ENCODE measurements at places on chromosomes 6 and 20. TPM values are rescaled to one million over a fixed set of nuclear protein-coding genes. Genes with fewer than 3 reads are reported as not detected.

Gene COL21A1
- total RNA-seq, result 35.2 TPM

Gene SLC35D3
- 0.16 TPM for total RNA-seq

Gene RIMS1
- 3.0 TPM for total RNA-seq

Gene SFTA2
- total RNA-seq, result not detected

Gene AKAP12
- total RNA-seq, result 176 TPM

Gene KIFC1
- total RNA-seq, result 1.8 TPM

Gene GPR6
- total RNA-seq, result not detected

Gene PDE7B
- 9.2 TPM for total RNA-seq

Gene CCN6
- not detected for total RNA-seq

Gene DAAM2
- total RNA-seq, result 23.2 TPM

Gene CTSA
- 54.8 TPM for total RNA-seq

Gene TNFRSF6B
- 1.8 TPM for total RNA-seq

Gene CAP2
- 57.6 TPM for total RNA-seq

Gene HLA-DMA
- 26.0 TPM for total RNA-seq

Gene TFAP2A
- total RNA-seq, result 0.27 TPM

DNA sequence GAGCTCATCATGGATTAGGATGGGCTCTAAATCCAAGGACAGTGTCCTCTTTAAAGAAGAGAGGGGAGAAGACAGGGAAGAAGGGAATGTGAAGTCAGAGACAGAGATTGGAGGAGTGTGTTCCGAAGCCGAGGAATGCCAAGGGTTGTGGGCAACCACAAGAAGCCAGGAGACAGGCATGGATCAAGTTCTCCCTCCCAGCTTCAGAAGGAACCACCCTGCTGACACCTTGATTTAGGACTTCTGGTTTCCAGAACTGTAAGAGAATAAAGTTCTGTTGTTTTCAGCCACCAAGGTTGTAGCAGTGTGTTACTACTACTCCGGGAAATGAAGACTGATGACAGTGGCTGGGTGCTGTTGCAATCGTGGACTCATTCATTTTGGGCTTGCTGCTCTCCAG, 120.1 kb downstream of the RPS12 start:
- H3K36me3 ChIP-seq, result no peaks in the 10 kb centered on the region
- H3K27ac ChIP-seq, result no peak overlapping the region
- H3K4me3 ChIP-seq, result no peak overlapping the region
- no peak for DNase-seq

- H3K4me1 ChIP-seq, result no peaks in the 10 kb centered on the region
- no peaks in the 10 kb centered on the region for H3K36me3 ChIP-seq
- no peaks in the 10 kb centered on the region for H3K27me3 ChIP-seq
- H3K27ac ChIP-seq, result no peak overlapping the region
- no peak for DNase-seq
Measured at GRCh38 chr6:66553441-66553840, 846.4 kb upstream of the EYS start.

DNA sequence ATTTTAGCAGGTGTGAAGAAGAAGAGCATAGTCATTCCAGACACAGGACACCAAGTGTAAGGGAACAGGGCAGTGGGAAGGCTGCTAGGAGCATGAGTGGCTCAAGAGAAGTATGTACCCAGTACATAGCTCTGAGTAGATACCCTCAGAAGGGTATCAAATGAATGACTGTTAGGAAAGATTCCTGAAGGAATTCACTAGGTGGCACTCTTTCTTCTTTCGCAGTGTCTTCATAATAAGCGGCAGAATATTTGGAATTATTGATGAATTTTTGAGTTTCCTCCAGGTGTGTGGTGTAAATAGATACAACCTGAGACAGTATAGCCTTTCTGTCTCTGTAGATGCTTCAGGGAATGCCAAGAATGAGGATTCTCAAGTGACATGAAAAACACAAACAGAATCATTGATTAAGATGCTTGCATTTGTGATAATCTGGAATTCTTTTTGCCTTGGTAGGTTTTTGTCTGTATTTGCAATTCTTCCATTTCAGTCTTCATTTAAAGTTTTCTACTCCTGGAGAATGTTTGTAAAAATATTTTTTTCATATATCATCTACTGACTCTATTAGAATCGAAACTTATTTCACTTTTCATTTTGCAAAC, 264.3 kb upstream of the RIMS1 start:
- no peaks in the 10 kb centered on the region for H3K27me3 ChIP-seq
- no peaks in the 10 kb centered on the region for H3K36me3 ChIP-seq
- no peak overlapping the region for H3K27ac ChIP-seq
- no peak for DNase-seq
- H3K4me1 ChIP-seq, result no peaks in the 10 kb centered on the region

GRCh38 chr20:58264271-58264670, 35.8 kb upstream of the ANKRD60 start:
- H3K27me3 ChIP-seq, result no peaks in the 10 kb centered on the region
- H3K27ac ChIP-seq, result no peak overlapping the region
- H3K4me3 ChIP-seq, result no peak overlapping the region
- H3K36me3 ChIP-seq, result peaks cover 10% of the 10 kb centered on the region
- DNase-seq, result no peak

DNA sequence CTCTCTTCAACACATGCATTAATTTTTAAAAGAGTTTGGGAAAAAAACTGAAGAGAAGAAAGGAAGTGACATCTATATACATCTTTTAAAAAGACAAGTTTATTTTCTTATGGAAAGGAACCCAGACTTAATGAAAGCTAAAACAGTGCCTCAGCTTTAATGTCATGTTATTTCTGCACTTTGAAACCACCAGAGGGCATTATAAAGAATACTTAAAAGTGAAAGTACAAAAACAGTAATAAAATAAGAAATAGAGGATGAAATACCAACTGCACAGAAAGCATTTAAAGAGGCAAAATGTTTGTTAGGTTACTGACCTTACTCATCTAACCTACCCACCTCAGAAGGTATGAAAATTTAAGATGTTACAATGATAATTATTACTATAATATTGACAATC, 98.8 kb downstream of the HUS1B start:
- H3K4me3 ChIP-seq, result no peak overlapping the region
- DNase-seq, result no peak
- H3K4me1 ChIP-seq, result no peaks in the 10 kb centered on the region
- H3K36me3 ChIP-seq, result peaks cover 20% of the 10 kb centered on the region
- H3K27me3 ChIP-seq, result no peaks in the 10 kb centered on the region

DNA sequence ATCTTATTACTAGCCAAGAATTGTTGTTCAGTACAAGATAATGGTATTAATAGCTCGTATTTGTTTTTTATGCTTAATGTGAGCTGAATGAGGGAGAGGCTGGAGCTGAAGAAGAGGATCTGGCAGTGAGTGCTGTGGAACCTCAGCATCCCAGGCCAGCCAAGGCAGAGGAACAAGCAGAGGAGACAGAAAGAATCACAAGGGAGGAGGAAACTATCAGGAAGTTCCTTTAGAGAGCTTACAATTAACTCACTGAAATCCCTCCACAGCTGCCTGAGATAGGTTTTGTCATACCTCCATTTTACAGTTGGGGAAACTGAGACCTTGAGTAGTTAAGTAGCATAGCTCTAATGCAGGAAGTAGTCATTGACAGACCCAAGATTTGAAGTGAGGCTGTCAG, 39.9 kb upstream of the TULP4 start:
- peaks cover 8% of the 10 kb centered on the region for H3K4me1 ChIP-seq
- no peak overlapping the region for H3K27ac ChIP-seq
- DNase-seq, result no peak
- no peak overlapping the region for H3K4me3 ChIP-seq
- H3K36me3 ChIP-seq, result no peaks in the 10 kb centered on the region

- H3K36me3 ChIP-seq, result no peaks in the 10 kb centered on the region
- no peak overlapping the region for H3K4me3 ChIP-seq
- no peaks in the 10 kb centered on the region for H3K4me1 ChIP-seq
- H3K27ac ChIP-seq, result no peak overlapping the region
- no peak for DNase-seq
- no peaks in the 10 kb centered on the region for H3K27me3 ChIP-seq
Measured at GRCh38 chr20:23212464-23212995, 126.4 kb upstream of the CD93 start.

- no peak for DNase-seq
- H3K4me3 ChIP-seq, result no peak overlapping the region
- no peaks in the 10 kb centered on the region for H3K27me3 ChIP-seq
- no peak overlapping the region for H3K27ac ChIP-seq
Measured at GRCh38 chr6:13715444-13715883, 3.8 kb upstream of the RANBP9 start.

DNA sequence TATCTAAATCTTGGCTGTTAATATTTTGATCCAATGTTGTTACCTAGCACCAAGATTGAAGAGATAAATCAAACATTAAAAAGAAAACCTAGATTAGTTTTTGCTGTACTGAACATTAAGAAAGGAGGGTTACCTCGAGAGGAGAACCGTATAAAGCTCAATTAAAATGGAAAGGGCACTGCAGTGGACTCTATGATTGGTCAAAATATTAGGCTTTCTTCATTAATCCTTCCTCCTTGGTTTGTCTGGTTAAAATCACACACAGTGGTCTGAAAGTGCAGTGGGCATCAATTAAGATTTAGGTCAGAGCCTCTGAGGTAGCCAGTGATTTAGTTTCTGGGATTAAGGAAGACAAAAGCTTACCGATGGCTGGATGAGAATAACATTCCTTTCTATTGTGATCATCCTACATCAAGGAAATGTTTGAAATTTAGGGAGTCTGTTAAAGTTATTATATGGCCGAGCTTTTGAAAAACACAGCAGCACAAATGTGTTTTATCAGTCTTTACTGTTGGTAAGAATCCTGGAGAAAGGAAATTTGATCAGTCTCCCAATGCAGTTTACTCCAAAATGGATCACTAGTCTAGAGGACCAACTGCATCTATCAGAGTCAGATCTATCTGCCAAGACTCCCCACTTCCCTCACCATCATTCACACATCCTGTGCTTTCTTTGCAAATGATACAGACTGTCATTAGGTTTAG, 134.6 kb upstream of the NEDD9 start:
- no peak overlapping the region for H3K4me3 ChIP-seq
- H3K27me3 ChIP-seq, result no peaks in the 10 kb centered on the region
- no peaks in the 10 kb centered on the region for H3K36me3 ChIP-seq
- H3K27ac ChIP-seq, result peak overlapping the region; percentile 42

DNA sequence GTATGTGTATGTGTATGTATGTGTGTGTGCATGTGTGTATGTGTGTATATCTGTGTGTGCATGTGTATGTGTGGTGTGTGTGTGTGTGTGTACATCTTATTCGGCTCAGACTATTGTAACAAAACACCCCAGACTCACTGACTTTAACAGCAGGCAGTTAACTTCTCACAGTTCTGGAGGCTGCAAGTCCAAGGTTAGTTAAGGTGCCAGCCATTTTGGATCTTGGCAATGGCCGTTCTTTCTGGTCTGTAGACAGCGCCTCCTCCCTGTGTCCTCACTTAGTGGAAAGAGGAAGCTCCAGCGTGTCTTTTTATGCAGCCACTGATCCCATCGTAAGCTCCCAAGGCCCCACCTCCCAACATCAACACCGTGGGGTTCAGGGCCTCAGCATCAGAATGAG, 128.3 kb upstream of the THBS2 start:
- H3K4me1 ChIP-seq, result no peaks in the 10 kb centered on the region
- DNase-seq, result no peak
- no peaks in the 10 kb centered on the region for H3K36me3 ChIP-seq

DNA sequence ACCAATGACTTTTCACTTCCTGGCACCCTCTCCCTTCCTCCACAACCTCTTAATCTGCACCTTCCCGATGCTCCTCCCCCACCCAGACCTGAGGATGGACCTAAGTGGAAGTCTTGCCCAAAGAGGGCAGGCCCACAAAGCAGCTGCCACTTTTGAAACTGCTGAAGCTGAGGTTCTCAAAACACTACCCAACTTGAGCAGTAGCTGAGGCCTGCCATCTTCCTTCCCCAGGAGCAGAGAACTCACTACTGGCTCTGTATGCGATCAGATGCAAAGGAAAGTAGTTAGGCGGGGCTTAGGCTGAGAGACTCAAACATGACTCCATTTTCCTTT, 1.5 kb downstream of the HM13 start:
- no peaks in the 10 kb centered on the region for H3K4me1 ChIP-seq
- no peak for DNase-seq
- H3K27me3 ChIP-seq, result no peaks in the 10 kb centered on the region
- H3K27ac ChIP-seq, result no peak overlapping the region
- H3K4me3 ChIP-seq, result peak overlapping the region; percentile 85
- no peaks in the 10 kb centered on the region for H3K36me3 ChIP-seq

- H3K4me1 ChIP-seq, result peaks cover 9% of the 10 kb centered on the region
- H3K27me3 ChIP-seq, result no peaks in the 10 kb centered on the region
- DNase-seq, result no peak
Measured at GRCh38 chr6:138485005-138485545, 14.2 kb downstream of the NHSL1 start.

- no peak for DNase-seq
- no peaks in the 10 kb centered on the region for H3K27me3 ChIP-seq
- H3K27ac ChIP-seq, result no peak overlapping the region
- no peaks in the 10 kb centered on the region for H3K36me3 ChIP-seq
Measured at GRCh38 chr20:60851826-60852704, 400.0 kb upstream of the CDH4 start.

GRCh38 chr6:5162355-5162754, 77.2 kb downstream of the PPP1R3G start:
- H3K4me3 ChIP-seq, result no peak overlapping the region
- no peaks in the 10 kb centered on the region for H3K27me3 ChIP-seq
- H3K36me3 ChIP-seq, result no peaks in the 10 kb centered on the region
- H3K4me1 ChIP-seq, result no peaks in the 10 kb centered on the region
- H3K27ac ChIP-seq, result no peak overlapping the region

DNA sequence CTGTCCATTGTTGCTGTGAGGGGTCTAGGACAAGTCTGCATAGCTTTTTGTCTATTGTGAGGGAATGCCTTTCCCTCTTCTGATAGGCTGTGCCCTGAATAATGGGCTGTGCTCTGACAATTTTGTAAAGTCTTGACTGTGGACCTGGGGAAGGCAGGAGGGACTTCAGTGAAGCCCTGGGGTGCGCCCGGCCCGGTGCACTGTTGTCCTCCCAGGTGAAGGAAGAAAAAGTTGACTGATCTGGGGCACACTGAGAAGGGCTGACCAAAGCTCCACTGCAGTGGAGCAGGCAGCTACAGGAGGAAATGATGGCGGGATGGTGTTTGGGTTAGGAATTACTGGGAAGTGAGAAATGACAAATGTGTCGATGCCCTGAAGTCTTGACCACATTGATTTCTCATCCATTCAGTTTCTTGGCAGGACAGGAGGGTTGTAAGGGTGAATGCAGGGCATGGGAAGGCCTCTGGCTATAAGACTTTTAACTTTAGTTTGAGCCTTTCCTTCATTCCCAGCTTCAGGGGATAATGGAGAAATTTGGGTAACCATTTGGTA, 224.0 kb upstream of the CST7 start:
- H3K27me3 ChIP-seq, result no peaks in the 10 kb centered on the region
- no peak overlapping the region for H3K27ac ChIP-seq
- no peak for DNase-seq

- no peaks in the 10 kb centered on the region for H3K36me3 ChIP-seq
- H3K27ac ChIP-seq, result no peak overlapping the region
- no peaks in the 10 kb centered on the region for H3K27me3 ChIP-seq
- H3K4me1 ChIP-seq, result no peaks in the 10 kb centered on the region
- H3K4me3 ChIP-seq, result no peak overlapping the region
Measured at GRCh38 chr6:159255434-159255951, 86.3 kb downstream of the FNDC1 start.

DNA sequence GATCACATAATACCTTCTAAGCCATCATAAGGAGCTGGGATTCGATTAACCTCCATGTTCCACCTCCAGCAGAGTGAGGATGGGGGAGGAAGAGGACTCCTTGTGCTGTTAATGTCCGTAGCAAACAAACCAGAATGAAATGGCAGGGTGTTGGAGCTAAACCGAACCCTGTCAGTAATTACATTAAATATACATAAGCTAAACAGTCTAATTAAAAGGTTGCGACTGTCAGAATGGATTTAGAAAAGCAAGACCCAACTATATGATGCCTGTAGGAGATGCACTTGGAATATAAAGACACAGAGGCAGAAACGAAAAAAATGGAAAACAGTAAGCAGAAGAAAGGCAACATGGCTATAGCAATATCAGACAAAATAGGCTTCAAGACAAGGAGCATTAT, 13.2 kb downstream of the PREX1 start:
- no peaks in the 10 kb centered on the region for H3K4me1 ChIP-seq
- no peak overlapping the region for H3K4me3 ChIP-seq
- H3K27me3 ChIP-seq, result no peaks in the 10 kb centered on the region
- no peak for DNase-seq

Measured in sigmoid colon (tissue), 7 donors.